NCI-H2029 treated with DMSO at 0.1 percent for 48 hours (cell line): ENCODE measurements at places on chromosomes 3 and 15.

GRCh38 chr3:73473898-73474416 is 150.8 kb downstream of the PDZRN3 start:
- DNase-seq: no peak

DNA sequence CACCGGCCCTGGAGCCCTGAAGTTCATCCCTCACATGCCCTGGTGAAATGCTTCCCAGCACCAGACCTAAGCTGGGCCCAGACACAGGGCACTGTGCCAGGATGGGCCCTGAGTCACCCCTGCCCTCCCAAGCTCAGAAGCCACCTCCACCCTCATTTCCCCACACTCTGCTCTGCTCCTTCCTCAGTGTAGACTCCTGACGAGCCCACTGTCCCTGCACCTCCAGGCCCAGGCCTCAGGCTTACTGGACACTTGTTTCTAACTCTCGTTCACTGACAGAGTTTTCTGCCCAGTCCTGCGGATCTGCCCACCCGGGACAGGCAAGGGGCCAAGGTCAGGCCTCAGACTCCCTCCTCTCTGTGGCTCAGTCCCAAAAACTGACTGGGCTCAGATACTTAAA is 112.6 kb upstream of the RNF7 start:
- no peak for DNase-seq

GRCh38 chr15:53506370-53506769 is 253.1 kb downstream of the WDR72 start:
- DNase-seq: no peak

DNA sequence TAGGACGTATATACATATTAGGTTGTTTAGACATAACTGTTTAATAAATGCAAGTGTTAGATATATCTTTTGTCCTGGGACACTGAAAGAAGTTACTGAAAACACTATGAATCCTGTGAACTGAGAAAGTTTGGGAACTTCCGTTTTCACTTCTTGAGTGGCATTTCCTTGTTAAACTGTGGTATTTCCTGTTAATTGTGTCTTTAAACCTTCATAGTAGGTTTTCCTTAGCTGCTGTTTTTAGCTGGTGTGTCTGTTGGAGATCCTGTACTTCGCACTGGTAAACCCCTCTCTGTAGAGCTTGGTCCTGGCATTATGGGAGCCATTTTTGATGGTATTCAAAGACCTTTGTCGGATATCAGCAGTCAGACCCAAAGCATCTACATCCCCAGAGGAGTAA is 37.1 kb downstream of the ATP6V1A start:
- no peak for DNase-seq

GRCh38 chr3:56810577-56811545 is 9.1 kb upstream of the ARHGEF3 start:
- DNase-seq: no peak
